HFF-Myc (cell line): ENCODE measurements at places on chromosomes 11 and 22.

GRCh38 chr22:28817919-28818859, 17.8 kb upstream of the XBP1 start:
- no peak for DNase-seq

- no peak for DNase-seq
Measured at GRCh38 chr11:27558401-27558800, 51.8 kb upstream of the LIN7C start.

- DNase-seq: no peak
Measured at GRCh38 chr11:122375687-122376399, 259.8 kb upstream of the BLID start.

DNA sequence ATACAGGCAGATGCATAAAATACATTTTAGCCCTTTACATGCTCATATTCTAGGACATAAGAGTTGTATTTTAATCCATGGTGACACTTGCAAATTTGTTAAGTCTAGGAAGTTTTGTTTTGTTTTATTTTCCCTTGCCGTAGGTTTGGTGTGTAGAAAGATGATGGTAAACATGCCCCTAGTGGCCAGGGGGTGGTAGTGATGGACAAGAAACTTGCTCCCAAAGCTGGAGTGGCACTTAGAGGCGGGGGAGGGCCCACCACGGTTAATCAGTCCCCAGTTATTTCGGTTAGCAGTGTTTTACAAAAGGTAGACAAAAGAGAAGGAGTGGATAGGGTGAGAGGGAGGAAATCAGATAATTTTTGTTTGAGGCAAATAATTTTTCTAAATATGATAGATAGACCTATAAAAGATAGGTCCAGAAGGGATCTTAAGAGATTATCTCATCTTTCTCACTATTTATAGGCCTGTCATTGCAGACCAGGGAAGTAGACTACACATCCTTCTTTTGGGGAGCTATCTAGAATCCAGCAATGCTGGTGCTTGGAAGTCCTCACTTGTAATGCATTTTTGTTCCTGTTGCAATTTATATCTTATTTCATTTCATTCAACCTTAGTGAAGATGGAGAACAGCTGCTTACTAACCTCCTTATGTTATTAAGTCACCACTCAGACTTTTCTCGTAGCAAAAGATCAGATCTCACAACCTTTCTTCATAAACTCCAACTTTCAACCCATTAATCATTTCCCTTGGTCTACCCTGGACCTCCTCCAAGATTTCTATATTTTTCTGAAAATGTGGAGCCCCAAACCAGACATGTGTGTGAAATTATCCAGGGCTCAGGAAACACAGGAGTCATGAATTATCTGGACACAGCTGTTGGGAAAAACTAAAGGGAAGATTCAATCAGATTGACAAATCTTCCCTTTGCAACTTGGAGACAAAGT, 5.9 kb upstream of the BDNF start:
- no peak for DNase-seq

DNA sequence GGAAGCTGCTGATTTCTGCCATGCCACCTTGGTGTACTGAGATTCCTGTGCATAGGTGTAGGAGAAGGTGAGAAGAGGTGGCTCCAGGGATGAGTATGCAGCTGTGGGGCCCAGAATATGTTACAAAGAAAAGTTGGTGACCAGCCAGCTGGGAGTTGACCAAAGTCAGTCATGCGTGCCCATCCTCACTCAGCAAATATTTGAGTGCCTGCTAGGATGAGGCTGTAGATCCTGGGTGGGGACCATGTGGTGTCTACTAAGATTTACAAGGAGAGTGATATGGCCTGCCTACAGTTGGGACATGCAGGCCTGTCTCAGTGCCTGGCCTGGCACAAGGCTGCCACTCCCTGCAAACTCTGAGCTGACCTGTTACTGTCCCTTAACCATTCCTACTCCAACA, 19.4 kb downstream of the RNF185 start:
- no peak for DNase-seq

GRCh38 chr11:79686703-79687419, 246.0 kb upstream of the TENM4 start:
- DNase-seq: no peak

DNA sequence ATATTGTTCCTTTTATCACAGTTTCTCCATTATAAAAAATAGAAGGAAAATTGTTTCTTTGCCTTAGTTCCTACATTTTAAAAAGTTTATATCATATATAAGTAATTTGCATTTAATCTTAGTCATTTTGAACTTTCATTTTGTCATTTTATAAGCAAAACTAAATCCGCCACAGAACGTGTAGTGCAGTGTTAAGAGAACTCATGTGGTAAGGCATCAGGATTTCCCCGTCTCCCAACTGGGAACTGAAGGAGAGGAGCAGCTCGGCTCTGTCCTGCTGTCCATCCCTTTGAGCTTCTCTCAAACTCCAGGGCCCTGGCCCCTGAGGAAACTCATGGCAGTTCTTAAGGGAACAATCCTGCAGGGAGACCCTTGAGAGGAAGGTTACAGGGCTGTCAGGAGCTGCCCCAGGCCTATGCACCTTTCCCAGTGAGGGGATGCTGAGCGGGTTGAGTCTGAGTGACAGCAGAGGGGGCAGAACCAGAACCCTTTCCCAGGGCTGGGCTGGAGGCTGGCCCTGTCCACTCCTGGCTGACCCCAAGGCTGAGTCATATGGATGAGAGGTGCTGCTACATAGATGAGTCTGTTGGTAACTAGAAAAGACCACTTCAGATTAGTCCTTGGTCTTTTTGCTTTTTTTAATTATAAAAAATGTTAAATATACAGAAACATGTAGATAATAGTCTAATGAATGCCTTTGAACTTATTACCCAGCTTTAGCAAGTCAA, 333.1 kb downstream of the TBC1D22A start:
- no peak for DNase-seq

DNA sequence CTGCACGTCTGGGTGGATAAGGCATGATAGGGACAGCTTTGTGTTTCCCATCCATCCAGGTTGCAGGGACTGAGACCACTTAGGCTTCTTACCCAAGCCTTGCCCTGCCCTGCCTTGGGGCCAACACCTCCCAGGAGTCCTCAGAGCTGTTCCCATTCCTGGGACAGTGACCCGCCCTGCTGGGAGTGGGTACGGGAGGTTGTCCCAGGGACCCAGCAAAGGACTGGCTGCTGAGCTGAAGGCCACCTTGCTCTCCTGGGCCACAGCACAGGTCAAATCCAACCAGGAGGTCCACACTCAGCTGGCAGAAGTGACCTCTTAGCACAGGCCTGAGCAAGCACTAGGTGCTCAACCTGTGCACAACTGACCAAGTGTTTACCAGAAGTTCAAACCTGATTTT, 16.9 kb upstream of the ARHGEF17 start:
- no peak for DNase-seq

DNA sequence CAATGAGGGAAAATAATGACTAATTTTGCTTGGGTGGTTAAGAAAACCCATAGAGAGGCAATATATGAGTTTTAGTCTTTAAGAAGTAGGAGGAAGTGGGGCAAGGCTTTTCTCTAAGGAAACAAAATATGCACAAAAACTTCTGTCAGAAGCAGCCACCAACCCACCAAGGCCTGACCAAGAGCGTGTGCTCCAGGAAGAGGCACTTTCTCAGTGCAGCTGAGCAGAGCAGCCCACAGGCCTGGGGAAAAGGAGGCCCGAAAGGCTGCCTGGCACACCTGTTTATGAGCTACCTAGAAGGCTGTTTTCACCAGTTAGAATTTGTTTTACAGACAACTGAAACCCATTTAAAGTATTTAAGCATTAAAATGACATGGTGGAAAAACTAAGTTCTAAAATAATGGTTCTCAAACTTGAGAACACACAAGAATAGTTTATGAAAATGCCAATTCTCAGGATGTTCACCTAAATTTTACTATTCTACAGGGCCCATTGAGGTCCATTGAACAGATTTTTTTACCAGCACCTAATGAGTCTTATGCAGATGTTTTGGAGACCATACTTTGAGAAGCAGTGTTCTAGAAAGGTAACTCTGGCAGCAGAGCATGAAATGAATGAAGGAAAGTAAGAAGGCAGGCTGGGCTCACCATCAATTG, 160.5 kb upstream of the DDI1 start:
- DNase-seq: no peak

DNA sequence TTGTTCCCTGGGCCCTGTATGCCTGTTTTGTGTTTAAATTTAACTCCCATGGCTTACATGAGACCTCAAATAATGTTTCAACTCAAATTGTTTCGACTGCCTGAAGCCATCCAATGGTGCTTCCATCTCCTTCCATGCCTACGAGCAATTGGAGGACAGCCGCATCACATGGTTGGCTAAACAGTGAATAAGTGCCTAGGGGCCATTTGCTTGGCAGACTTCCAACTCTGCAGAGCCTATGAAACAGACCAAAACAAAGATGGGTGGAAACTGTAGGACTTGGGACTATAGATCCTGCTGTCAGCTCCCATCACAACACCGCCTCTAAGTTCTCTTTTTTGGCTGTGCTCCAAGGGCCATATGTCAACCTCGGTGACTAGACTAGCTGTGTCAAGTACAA, 84.1 kb downstream of the PARVA start:
- DNase-seq: peak; percentile 69

DNA sequence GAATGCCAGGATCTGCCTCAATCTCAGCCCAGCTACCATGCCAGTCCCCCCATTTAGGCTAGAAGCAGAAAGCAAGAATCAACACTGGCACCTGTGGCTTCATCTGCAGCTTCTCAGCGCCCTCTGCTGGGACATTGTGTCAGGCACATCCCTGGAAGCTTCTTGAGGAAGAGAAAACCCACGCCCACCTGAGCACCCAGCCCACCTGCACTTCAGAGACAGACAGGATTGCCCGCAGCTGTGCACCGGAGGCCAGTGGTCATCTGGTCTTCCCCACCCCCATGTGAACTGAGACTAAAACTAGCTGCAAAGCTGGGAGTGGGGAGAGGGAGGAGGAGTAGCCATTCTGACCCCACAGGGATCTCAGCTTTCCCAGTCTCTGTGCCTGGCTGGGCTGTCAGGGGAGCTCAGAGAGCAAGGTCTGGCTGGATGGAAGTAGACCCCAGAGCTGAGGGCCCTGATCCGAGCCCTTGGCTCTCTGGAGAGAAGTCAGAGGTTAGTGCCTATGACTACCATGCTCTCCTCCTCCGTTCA, 66.8 kb downstream of the FEZ1 start:
- DNase-seq: no peak

DNA sequence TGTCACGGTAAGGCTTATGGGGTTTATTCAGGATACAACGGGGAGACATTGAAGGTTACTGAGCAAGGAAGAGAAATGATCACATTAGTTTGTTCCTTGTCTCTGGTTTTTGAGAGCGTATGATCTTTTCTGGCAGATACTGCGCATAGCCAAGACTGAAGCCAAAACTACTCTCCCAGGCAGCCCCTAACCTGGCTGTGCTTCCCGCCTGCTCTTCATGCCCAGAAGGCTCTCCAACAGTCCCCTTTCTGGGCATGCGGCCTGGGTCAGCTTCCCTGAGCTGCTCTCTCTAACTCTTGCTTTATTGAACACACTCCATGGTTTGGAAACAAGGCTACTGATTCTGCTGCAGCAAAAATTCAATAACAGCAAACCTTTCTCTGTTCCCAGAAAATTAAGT, 306.6 kb downstream of the BUD13 start:
- DNase-seq: no peak

DNA sequence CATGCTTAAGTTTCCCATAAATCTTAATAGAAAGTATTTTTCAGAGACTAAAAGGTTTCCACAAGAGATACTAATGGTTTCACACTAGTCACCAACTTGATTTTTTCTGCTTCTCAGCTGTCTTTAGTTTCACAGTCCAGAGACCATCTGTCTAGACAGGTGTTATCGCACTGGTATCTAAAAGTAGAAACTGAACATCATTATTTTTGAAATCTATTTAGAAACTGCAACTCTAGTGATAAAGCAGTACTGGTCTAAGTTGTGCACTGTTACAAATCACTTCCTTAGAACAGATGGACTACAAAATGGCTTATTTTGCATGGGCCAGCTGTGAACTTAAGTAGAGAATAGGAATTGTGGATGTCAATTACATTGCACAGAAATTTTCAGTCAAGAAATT, 78.0 kb downstream of the CNTN5 start:
- no peak for DNase-seq

DNA sequence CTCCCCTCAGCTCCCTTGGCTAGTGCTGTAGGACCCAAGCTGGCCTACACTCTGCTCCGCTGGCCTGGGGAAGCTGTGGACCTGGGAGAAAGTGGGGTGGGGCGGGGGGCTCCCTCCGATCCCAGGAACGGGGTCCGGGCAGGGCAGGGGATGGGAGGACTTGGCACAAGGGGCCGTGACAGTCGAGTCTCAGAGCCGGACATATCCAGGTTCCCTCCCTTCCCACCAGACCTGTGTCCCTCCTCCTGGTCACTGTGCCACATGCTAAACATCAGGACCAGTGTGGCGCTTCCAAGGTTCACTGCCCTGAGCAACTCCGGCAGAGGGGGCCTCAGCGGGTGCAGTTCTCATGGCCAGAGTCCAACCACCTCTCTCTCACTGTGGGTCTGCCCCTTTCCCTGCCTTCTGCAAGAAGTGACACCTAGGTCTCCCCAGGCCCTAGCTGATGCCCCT, 2.0 kb downstream of the DUSP8 start:
- DNase-seq: no peak

- DNase-seq: no peak
Measured at GRCh38 chr11:87326594-87326993, 288.9 kb downstream of the TMEM135 start.

DNA sequence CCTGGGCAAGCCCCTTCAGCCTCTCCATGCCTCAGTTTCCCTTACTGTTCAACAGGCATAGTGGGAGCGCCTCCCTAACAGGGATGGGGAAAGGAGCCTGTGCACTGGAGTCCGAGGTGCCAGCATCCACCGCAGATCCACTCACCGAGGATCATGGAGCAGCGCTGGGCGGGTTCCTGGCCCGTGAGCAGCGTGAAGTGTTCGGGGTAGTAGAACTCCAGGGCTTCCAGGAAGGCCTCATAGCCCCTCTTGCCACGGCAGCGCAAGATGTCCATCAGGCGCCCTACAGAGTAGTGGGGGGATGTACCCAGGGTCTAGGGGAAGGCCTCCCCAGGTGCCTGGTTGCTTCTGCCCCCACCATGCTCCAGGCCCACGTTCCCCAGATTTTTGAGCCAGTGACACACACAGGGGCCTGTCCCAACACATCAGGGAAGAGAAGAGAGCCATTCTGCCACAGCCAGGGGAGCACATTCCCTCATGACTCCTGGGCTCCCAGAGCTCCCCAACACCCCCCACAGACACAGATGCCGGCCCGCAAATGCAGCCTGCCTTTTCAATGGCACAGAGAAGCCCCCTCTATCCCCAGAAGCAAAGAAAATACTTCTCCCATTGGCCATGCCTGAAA, 1.3 kb downstream of the CARD10 start:
- DNase-seq: no peak

DNA sequence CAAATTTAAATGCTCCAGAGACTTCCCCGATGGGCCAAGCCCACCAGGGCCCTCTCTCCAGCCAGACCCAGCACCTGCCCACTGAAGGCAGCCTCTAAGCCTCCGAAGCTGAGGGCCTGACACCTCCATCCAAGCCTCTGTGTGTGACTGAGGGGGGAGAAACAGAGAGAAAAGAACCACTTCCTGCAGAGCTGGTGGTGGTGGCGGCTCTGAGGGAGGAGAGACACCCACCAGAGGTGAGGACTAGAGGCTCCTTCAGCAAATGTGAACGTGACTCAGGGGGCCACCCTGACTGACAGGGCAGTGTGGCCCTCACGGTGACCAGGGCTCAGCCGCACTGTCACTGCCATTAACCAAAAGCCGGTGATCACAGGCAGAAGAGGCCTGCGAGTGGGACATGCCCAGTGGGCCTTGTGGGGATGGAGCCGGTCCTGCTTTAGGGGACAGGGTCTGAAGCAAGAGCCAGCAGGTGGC, 31.0 kb upstream of the CD5 start:
- DNase-seq: no peak

- DNase-seq: no peak
Measured at GRCh38 chr22:28910569-28911303, 27.4 kb downstream of the ZNRF3 start.
